Right lobe of liver (tissue), 6 donors: ENCODE measurements at places on chromosomes 7 and 10. TPM values are rescaled to one million over a fixed set of nuclear protein-coding genes. Genes with fewer than 3 reads are reported as not detected.

DNA sequence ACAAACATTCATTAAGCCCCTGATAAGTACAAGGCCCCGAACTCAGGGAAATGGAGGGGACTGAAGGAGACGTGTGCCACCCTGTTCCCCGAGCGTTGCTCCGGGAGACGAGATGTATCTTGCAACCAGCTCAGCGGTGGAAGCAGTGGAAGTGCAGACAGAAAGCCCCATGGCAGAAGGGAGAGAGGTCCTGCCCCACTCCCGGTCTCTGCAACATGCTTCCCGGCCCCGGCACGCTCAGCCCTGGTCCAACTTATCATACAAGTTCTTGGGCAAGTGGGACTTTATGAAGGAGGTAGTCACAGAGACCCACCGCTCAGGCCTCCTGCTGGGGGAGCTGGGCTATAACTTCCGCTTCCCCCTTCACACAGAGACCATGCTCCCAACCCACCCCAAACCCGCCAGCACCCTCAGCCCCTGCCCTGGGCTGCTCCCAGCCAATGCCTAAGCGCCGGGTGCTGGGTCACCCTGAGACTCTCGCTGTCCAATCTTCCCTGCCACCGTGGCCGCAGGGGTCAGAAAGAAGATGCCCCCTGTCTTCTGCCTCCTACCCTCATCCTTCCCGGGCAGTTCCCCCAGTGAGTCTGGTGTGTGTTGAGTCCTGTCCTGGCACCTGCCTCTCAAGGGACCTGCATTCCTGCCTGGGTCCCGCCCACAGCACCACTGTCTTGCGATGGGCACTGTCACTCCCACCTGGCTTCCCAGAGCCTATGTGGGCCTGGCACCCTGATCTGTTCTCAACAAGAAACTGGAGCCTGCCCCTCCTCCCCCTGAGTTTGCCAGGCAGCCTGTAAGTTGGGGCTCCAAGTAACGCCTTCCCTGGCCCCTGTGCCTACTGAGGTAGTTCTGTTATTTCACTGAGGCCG is 157.7 kb downstream of the PRKAG2 start:
- H3K4me1 ChIP-seq, result peaks cover 21% of the 10 kb centered on the region
- no peaks in the 10 kb centered on the region for H3K27me3 ChIP-seq
- DNase-seq, result no peak
- no peak overlapping the region for H3K4me3 ChIP-seq

DNA sequence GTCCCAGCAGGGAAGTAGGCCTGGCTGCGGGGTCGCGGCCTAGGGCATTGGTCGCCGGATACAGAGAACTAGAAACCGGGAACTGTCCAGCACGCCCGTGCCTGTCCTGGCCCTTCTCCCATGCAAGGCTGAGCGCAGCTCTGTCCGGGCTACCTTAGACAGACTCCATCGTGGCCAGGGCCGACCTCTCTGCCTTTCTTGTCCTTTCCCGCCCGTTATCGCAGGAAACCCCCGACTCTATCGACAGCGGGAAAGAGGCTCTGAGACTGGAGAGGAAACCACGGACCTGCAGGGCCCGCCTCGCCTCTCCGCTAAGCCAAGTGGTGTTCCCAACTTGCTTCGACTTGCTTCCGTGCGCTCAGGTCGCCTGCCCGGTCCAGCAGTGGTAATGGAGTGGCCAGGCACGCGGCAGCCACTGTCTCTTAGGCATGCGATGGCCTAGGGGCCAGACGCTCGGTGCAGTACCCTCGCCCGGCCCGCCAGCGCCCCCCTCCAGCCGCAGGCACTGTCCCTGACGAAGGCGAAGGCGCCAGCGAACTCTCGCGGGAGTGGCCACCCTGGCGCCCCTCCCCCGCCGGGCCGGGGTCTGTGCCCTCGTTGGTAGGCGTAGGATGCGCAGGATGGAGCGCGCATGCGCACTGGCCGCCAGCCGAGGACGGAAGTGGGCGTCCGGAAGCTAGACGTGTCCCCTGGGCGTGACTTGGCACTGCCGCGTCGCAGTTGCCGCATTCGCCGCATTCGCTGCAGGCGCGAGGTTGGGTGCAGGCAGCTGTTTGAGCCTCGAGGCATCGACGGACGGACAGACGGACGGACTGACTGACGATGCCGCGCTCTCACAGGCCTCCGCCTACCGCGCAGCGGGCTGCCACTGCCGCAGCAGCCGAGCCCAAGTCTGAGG is 54.4 kb downstream of the MCMBP start:
- peak; percentile 31 for DNase-seq
- H3K27me3 ChIP-seq, result no peaks in the 10 kb centered on the region
- H3K4me3 ChIP-seq, result no peak overlapping the region
- H3K4me1 ChIP-seq, result no peaks in the 10 kb centered on the region
- no peak overlapping the region for H3K27ac ChIP-seq

GRCh38 chr10:100628061-100628460 is 92.3 kb downstream of the HIF1AN start:
- H3K4me3 ChIP-seq, result no peak overlapping the region
- no peaks in the 10 kb centered on the region for H3K4me1 ChIP-seq
- no peaks in the 10 kb centered on the region for H3K27me3 ChIP-seq
- no peak for DNase-seq

Gene CASP7
- 20.9 TPM for total RNA-seq

Gene GBX1
- total RNA-seq, result not detected

- H3K4me1 ChIP-seq, result no peaks in the 10 kb centered on the region
- H3K36me3 ChIP-seq, result no peaks in the 10 kb centered on the region
- no peak for DNase-seq
- H3K27ac ChIP-seq, result no peak overlapping the region
- H3K4me3 ChIP-seq, result no peak overlapping the region
These were observed 16.4 kb downstream of the SEPHS1 start for GRCh38 chr10:13331646-13332045.

Gene CALHM3
- total RNA-seq, result not detected

DNA sequence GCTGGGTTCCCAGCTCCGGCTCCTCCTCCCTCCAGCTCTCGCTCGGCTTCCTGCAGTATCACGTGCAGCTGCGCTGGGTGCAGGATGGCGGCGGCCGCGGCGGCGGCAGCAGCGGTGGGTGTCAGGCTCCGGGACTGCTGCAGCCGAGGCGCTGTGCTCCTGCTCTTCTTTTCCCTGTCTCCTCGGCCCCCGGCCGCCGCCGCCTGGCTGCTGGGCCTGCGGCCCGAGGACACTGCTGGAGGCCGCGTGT is at the start of gene CNNM1:
Gene CNNM1, plus strand, starts transcription at position 53 of the 250 bp plus-strand sequence. Its CDS starts 32 bp downstream, at position 85.
- DNase-seq, result peak; percentile 55
- no peaks in the 10 kb centered on the region for H3K36me3 ChIP-seq
- H3K4me3 ChIP-seq, result peak within 1 kb of the TSS; percentile 41
- H3K4me1 ChIP-seq, result peaks cover 17% of the 10 kb centered on the region
- H3K27ac ChIP-seq, result no peak within 1 kb of the TSS

Gene MRLN
- not detected for total RNA-seq

GRCh38 chr7:981793-982510 is 1.0 kb upstream of the CYP2W1 start:
- DNase-seq, result no peak
- no peaks in the 10 kb centered on the region for H3K27me3 ChIP-seq
- no peaks in the 10 kb centered on the region for H3K36me3 ChIP-seq
- no peaks in the 10 kb centered on the region for H3K4me1 ChIP-seq
- no peak overlapping the region for H3K27ac ChIP-seq
- H3K4me3 ChIP-seq, result no peak overlapping the region

GRCh38 chr10:132420981-132421846 is 24.2 kb downstream of the PWWP2B start:
- peak; percentile 66 for DNase-seq
- H3K27me3 ChIP-seq, result no peaks in the 10 kb centered on the region
- H3K4me3 ChIP-seq, result no peak overlapping the region

Gene TEX36
- total RNA-seq, result not detected

GRCh38 chr7:113394856-113395255 is 276.5 kb upstream of the SMIM30 start:
- no peak overlapping the region for H3K27ac ChIP-seq
- no peaks in the 10 kb centered on the region for H3K27me3 ChIP-seq
- H3K36me3 ChIP-seq, result no peaks in the 10 kb centered on the region
- no peak overlapping the region for H3K4me3 ChIP-seq

Gene ING3
- 6.3 TPM for total RNA-seq

Gene HOXA7
- not detected for total RNA-seq

GRCh38 chr7:143046426-143046851 is 5.7 kb upstream of the OR6V1 start:
- no peaks in the 10 kb centered on the region for H3K27me3 ChIP-seq
- no peaks in the 10 kb centered on the region for H3K36me3 ChIP-seq
- H3K4me1 ChIP-seq, result no peaks in the 10 kb centered on the region
- no peak overlapping the region for H3K4me3 ChIP-seq

DNA sequence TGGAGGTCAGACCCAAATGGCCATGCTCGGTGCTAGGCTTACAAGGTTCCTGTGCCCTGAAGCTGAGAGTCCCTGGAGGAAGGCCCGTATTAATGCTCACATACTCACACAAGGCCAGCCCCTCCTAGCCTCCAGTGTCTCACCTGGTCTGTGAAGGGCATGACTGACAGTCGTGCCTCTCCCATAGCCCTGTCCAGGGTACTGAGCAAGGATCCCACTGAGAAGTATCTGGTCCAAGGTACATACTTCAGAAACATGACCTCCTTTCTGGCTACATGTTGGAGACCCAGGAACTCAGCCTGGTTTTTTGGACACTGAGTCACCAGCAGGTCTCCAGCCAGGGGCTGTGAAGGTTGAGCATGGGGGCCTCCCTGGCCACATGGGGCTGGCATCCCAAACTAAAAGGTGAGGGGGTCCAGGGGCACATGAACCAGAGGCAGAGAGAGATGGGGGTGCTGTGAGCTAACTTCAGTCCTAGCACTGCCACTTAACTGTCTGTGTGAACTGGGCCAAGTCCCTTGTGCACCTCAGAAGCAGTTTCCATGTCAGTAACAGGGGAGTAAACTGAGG is 17.6 kb upstream of the RASGEF1A start:
- H3K36me3 ChIP-seq, result no peaks in the 10 kb centered on the region
- H3K4me1 ChIP-seq, result no peaks in the 10 kb centered on the region
- no peak for DNase-seq
- H3K27ac ChIP-seq, result no peak overlapping the region
- no peaks in the 10 kb centered on the region for H3K27me3 ChIP-seq
- no peak overlapping the region for H3K4me3 ChIP-seq

Gene DGKI
- total RNA-seq, result not detected

Gene CCNY
- 43.3 TPM for total RNA-seq

Gene GUSB
- total RNA-seq, result 65.2 TPM

DNA sequence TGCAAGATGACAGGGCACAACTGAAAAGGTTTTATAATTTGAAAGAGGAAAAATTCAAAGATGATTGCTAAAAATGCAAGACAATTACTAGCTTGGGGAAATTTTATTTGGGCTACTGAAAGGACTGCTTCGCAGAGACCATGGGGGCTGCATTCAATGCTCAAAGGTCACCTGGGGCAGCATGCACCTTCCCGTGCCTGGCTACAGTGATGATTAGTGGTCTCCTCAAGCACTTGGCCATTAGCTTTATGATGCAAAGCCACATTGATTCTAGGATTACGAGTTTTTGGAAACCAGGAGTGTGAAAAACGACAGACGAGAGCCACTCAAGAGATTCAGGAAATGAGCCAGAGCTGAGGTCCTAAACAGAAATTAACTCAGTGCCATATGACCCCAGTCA is 764.6 kb downstream of the PHTF2 start:
- no peak overlapping the region for H3K27ac ChIP-seq
- H3K4me1 ChIP-seq, result no peaks in the 10 kb centered on the region
- H3K27me3 ChIP-seq, result no peaks in the 10 kb centered on the region

DNA sequence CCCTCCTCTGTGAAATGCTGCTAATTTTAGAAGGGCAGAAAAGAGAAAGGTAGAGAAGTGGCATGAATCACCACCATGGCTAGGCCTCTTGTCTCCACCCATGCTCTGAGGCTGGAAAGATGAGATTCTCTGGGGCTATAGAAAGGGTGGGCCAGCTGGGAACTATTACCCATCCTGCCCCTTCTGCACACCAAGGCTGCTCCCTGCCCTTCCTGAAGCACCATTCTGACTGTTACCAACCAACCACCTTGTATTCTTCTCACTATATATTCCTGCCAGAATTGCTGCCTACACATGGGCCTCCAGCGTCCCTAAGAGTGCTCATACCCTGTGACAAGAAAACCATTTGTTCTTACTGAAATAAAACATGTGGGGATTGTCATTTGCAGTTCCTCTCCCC is 11.4 kb upstream of the DLX6 start:
- peaks cover 9% of the 10 kb centered on the region for H3K27me3 ChIP-seq
- H3K36me3 ChIP-seq, result no peaks in the 10 kb centered on the region
- no peak overlapping the region for H3K4me3 ChIP-seq
- no peaks in the 10 kb centered on the region for H3K4me1 ChIP-seq
- no peak overlapping the region for H3K27ac ChIP-seq
- no peak for DNase-seq

DNA sequence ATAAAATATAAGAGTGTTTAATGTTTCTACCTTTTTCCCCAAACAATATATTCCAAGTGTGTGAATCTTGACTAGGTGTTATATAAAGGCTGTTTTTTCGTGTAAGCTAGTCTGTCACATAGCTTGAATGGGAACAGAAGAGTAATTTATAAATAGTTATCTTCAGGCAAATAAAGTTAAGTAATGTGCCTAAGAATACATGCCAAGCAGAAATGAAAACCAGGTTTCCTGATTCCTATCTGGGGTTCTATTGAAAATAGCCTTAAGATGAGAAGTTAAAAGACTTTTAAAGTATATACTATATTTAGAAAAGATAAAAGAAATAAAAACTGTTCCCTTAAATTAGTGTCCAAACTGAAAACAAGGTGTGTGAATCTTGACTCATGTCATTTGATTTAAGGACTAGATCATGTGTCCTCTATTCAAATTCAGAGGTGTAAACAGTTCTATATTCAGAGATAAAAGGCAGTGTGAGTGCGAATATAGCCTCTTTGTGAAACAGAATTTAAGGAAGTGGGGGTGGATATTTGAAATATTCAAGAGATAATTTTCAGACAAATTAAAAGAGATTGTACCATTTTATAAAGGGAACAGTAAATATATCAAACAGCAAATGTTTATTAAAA is 247.5 kb downstream of the THSD7A start:
- H3K27me3 ChIP-seq, result no peaks in the 10 kb centered on the region
- H3K27ac ChIP-seq, result no peak overlapping the region
- no peaks in the 10 kb centered on the region for H3K36me3 ChIP-seq
- no peaks in the 10 kb centered on the region for H3K4me1 ChIP-seq

Gene ARID5B
- 2.7 TPM for total RNA-seq

DNA sequence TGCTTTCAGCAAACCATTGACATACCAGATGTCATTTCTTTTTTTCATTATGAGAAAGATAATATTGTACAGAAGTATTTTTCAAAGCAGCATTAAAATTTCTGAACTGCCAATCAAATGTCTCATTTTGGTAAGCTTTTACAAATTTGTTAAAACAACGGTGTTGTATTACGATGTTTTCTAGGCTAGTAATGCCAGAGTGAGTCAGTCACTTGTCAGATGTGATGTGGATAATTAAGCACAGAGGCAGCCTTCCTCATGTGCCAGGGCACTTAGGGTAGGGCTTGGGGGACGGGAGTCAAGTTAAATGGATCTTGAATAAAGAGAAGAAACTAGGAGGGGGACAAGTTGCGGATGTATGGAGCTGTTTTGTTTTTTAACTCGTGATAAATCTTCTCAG is 10.1 kb downstream of the PSTK start:
- H3K4me1 ChIP-seq, result no peaks in the 10 kb centered on the region
- no peak for DNase-seq
- peaks cover 28% of the 10 kb centered on the region for H3K36me3 ChIP-seq
- H3K4me3 ChIP-seq, result no peak overlapping the region
- no peak overlapping the region for H3K27ac ChIP-seq

GRCh38 chr10:14311206-14311957 is 19.3 kb downstream of the FRMD4A start:
- H3K4me1 ChIP-seq, result no peaks in the 10 kb centered on the region
- no peaks in the 10 kb centered on the region for H3K36me3 ChIP-seq
- H3K4me3 ChIP-seq, result no peak overlapping the region
- no peak for DNase-seq

- no peaks in the 10 kb centered on the region for H3K27me3 ChIP-seq
- no peaks in the 10 kb centered on the region for H3K36me3 ChIP-seq
- no peak for DNase-seq
- H3K4me3 ChIP-seq, result no peak overlapping the region
- H3K4me1 ChIP-seq, result no peaks in the 10 kb centered on the region
- no peak overlapping the region for H3K27ac ChIP-seq
These were observed 1331.9 kb downstream of the XPNPEP1 start for GRCh38 chr10:108591417-108591816.
